ENCODE measurements at places on chromosomes 13 and 19. TPM values are rescaled to one million over a fixed set of nuclear protein-coding genes. Genes with fewer than 3 reads are reported as not detected.

GRCh38 chr19:33954686-33955085 lies 158.0 kb downstream of the KCTD15 start:
- H3K36me3 ChIP-seq: no peaks in the 10 kb centered on the region
- H3K27ac ChIP-seq: no peak overlapping the region
- H3K27me3 ChIP-seq: no peaks in the 10 kb centered on the region
- no peak overlapping the region for H3K4me3 ChIP-seq
- DNase-seq: no peak

GRCh38 chr13:48827709-48828108 lies 148.0 kb upstream of the FNDC3A start:
- H3K36me3 ChIP-seq: no peaks in the 10 kb centered on the region
- H3K27ac ChIP-seq: no peak overlapping the region
- H3K4me1 ChIP-seq: no peaks in the 10 kb centered on the region

DNA sequence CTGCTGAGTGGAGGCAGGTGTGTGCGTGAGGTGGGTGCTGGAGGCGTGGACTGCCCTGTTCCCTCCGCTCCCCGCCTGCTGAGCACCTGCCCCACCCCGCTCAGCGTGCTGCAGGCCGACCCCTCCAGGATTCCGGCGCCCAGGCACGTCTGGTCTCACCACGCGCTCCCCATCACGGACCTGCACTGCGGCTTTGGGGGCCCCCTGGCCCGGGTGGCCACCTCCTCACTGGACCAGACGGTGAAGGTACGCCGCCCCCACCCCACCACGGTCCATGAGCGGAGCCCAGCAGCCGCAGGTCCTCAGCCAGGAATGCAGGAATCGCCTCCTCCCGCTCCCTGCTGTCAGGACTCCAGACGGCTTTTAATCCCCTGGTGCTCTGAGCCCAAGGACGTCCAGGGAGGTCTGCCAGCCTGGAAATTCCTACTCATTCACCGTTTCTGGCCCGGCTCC lies 6.0 kb downstream of the WDR18 start:
- H3K27me3 ChIP-seq: no peaks in the 10 kb centered on the region
- no peak overlapping the region for H3K27ac ChIP-seq
- peak; percentile 42 for DNase-seq
- no peaks in the 10 kb centered on the region for H3K4me1 ChIP-seq
- H3K4me3 ChIP-seq: no peak overlapping the region

DNA sequence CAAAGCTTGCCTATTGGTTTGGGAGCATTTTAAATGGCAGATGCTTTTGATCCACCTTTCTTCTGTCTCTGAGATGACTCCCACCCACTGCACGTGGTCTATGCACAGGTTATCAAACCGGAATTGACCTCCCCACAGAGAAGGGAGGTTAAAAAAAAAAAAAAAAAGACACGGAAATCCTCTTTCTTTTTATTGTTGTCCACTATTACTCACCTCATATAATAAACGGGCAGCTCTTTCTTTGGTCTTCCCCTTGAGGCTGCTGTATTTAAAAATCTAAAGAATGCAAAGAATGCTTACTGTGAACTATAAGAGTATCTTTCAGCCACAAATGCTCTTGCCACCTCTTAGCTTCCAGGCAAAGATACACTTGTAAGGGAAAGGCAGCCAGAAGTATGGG lies 329.7 kb downstream of the NDFIP2 start:
- no peak for DNase-seq
- no peaks in the 10 kb centered on the region for H3K27me3 ChIP-seq
- no peak overlapping the region for H3K4me3 ChIP-seq
- no peaks in the 10 kb centered on the region for H3K4me1 ChIP-seq
- no peak overlapping the region for H3K27ac ChIP-seq
- no peaks in the 10 kb centered on the region for H3K36me3 ChIP-seq

DNA sequence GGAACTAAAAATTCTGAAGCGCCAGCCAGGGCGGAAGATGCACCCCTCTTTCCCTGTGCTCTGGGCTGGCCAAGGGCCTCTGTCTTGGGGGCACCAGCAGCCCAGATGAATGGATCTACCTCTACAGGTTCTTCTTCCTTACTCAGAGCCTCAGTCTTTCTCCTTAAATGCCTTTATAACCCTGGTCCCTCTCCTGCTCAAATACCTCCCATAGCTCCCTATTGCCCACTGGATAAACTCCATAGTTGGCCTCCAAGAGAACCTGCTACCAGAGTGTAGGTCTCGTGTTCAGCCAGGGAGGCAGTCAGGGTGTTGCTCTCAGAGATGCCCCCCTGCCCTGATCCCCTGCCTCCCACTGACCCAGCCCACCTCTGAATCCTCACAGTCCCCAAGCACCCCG lies 30.5 kb downstream of the OR10H4 start:
- H3K36me3 ChIP-seq: no peaks in the 10 kb centered on the region
- DNase-seq: no peak
- H3K27ac ChIP-seq: no peak overlapping the region
- H3K27me3 ChIP-seq: no peaks in the 10 kb centered on the region
- H3K4me1 ChIP-seq: no peaks in the 10 kb centered on the region
- no peak overlapping the region for H3K4me3 ChIP-seq

DNA sequence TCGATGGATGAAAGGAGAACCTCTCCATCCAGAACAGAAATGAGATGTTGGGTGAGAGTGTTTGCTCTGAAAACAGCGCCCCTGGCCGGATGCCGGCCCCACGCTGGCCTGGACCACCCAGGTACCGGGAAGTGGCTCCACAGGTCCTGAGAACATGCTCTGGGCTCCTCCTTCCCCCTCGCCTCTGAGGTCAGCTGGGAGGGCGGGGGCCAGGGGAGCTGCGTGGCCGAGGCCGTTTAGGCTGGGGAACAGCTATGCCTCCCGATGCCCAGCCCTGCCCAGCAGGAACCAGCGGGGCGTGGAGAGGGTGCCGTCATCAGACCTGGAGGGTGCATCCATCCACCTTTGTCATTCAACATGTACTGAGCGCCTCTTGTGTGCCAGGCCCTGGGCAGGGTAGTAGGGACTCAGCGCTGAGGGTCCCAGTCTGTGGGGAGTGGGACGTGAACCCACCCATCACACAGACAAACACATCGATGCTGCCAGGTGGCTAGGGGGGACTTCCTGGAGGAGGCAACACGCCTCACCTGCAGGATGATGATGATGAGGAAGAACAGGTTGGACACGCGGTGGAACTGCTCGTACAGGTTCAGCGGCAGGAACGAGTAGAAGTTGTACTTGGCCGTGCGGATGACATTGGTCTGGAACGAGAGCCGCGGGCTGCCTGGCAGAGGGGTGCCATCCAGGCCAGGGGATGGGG lies 4.2 kb downstream of the ATP8B3 start:
- H3K36me3 ChIP-seq: no peaks in the 10 kb centered on the region
- H3K4me3 ChIP-seq: no peak overlapping the region
- H3K4me1 ChIP-seq: peaks cover under 1% of the 10 kb centered on the region
- no peak overlapping the region for H3K27ac ChIP-seq

- H3K27me3 ChIP-seq: no peaks in the 10 kb centered on the region
- peak; percentile 23 for DNase-seq
- H3K4me3 ChIP-seq: no peak overlapping the region
- no peak overlapping the region for H3K27ac ChIP-seq
- H3K36me3 ChIP-seq: no peaks in the 10 kb centered on the region
- no peaks in the 10 kb centered on the region for H3K4me1 ChIP-seq
Measured at GRCh38 chr19:23283925-23284324, 33.7 kb upstream of the ZNF724 start.

DNA sequence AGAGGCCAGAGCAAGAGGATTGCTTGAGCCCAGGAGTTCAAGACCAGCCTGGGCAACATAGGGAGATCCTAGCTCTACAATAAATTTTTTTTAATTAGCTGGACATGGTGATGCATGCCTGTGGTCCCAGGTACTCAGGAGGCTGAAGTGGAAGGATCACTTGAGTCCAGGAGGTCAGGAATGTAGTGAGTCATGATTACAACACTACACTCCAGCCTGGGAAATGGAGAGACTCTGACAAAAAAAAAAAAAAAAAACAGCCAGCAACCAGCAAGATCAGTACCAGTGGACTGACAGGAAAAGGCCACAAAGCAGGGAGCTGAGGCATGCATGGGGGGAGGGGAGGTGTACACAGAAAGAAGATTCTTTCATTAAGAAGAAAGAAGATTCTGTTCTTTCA lies 52.7 kb upstream of the RFXAP start:
- no peaks in the 10 kb centered on the region for H3K4me1 ChIP-seq
- no peak for DNase-seq
- no peak overlapping the region for H3K27ac ChIP-seq
- H3K36me3 ChIP-seq: no peaks in the 10 kb centered on the region
- H3K27me3 ChIP-seq: no peaks in the 10 kb centered on the region

- H3K4me3 ChIP-seq: no peak overlapping the region
- H3K27ac ChIP-seq: no peak overlapping the region
- H3K4me1 ChIP-seq: no peaks in the 10 kb centered on the region
Measured at GRCh38 chr19:41734156-41734555, 21.2 kb upstream of the CEACAM6 start.

GRCh38 chr13:75417012-75417384 lies 65.0 kb downstream of the TBC1D4 start:
- no peak overlapping the region for H3K4me3 ChIP-seq
- H3K27me3 ChIP-seq: no peaks in the 10 kb centered on the region
- peaks cover 30% of the 10 kb centered on the region for H3K4me1 ChIP-seq

GRCh38 chr19:34220472-34221063 lies 33.8 kb upstream of the GARRE1 start:
- no peaks in the 10 kb centered on the region for H3K27me3 ChIP-seq
- no peaks in the 10 kb centered on the region for H3K36me3 ChIP-seq
- DNase-seq: peak; percentile 55
- no peak overlapping the region for H3K27ac ChIP-seq
- H3K4me1 ChIP-seq: no peaks in the 10 kb centered on the region

- peaks cover 15% of the 10 kb centered on the region for H3K4me1 ChIP-seq
- H3K27ac ChIP-seq: peak overlapping the region; percentile 66
- H3K27me3 ChIP-seq: no peaks in the 10 kb centered on the region
- peak overlapping the region; percentile 48 for H3K4me3 ChIP-seq
Measured at GRCh38 chr13:113364311-113364889, 470 bp upstream of the GRTP1 start.

DNA sequence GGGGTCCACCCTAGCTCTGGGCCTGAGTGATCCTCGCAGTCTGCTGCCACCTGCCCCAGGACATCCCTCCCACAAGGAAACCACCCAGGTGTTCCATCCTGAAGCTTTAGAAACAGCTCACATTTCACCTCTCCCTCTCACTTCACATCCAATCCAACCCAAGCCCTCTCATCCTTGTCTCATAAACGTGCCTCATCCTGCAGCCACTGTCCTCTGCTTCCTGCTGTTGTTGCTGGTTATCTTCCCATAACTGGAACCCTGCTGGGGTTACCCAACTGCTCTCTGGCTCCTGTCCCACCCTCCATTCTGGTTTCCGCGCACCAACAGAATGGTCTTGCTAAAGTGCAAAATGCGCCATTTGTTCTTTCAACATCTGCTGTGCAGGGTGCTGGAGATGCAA lies 59.7 kb upstream of the MTIF3 start:
- H3K4me3 ChIP-seq: no peak overlapping the region
- no peaks in the 10 kb centered on the region for H3K27me3 ChIP-seq
- no peaks in the 10 kb centered on the region for H3K4me1 ChIP-seq
- no peak overlapping the region for H3K27ac ChIP-seq
- H3K36me3 ChIP-seq: no peaks in the 10 kb centered on the region

GRCh38 chr13:82096256-82096655 lies 1755.3 kb upstream of the SPRY2 start:
- no peak for DNase-seq
- H3K27me3 ChIP-seq: no peaks in the 10 kb centered on the region
- H3K36me3 ChIP-seq: no peaks in the 10 kb centered on the region
- H3K27ac ChIP-seq: no peak overlapping the region
- H3K4me3 ChIP-seq: no peak overlapping the region

DNA sequence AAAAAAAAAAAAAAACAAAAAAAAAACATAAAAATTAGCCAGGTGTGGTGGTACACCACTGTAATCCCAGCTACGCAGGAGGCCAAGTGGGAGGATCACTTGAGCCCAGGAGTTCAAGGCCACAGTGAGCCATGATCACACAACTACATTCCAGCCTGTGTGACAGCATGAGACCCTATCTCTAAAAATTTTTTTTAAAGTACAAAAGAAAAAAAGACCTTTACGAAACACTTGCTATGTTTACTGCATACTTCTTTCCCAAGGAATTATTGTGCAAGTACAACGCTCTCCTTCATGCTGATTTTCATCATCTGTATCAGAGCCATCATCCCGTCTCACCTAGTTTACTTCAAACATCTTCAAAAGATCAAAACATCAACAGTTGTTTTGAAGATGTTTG lies 28.6 kb upstream of the ZNF780A start:
- no peak for DNase-seq
- no peaks in the 10 kb centered on the region for H3K36me3 ChIP-seq
- no peak overlapping the region for H3K4me3 ChIP-seq
- no peaks in the 10 kb centered on the region for H3K27me3 ChIP-seq
- H3K27ac ChIP-seq: no peak overlapping the region

GRCh38 chr13:79724348-79725103 lies 243.6 kb downstream of the NDFIP2 start:
- no peak overlapping the region for H3K27ac ChIP-seq
- no peak overlapping the region for H3K4me3 ChIP-seq
- no peaks in the 10 kb centered on the region for H3K36me3 ChIP-seq
- H3K27me3 ChIP-seq: no peaks in the 10 kb centered on the region
- DNase-seq: no peak

DNA sequence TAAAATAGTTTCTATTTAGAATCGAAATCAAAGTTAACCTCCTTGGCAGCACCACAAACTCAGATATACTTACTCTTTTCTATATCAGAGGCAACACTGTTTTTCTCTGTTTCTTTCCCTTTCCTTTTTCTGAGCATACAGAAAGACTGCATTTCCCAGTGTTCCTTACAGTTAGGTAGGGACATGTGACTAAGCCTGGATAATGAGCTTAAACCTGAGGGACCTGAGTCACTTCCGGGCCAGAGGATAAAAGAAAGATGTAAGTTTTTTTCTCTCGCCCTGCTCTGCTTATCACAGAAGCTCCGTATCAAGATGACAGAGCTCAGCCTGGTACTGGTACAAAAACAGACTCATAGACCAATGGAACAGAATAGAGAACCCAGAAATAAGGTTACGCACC lies 531.9 kb downstream of the KLF12 start:
- H3K4me1 ChIP-seq: no peaks in the 10 kb centered on the region
- H3K4me3 ChIP-seq: no peak overlapping the region
- H3K27me3 ChIP-seq: no peaks in the 10 kb centered on the region
- no peaks in the 10 kb centered on the region for H3K36me3 ChIP-seq
- no peak overlapping the region for H3K27ac ChIP-seq

- no peak overlapping the region for H3K27ac ChIP-seq
- DNase-seq: no peak
- H3K4me3 ChIP-seq: no peak overlapping the region
- no peaks in the 10 kb centered on the region for H3K27me3 ChIP-seq
- H3K36me3 ChIP-seq: no peaks in the 10 kb centered on the region
- no peaks in the 10 kb centered on the region for H3K4me1 ChIP-seq
Measured at GRCh38 chr13:104847922-104848321, 1687.5 kb downstream of the EFNB2 start.

- no peak overlapping the region for H3K27ac ChIP-seq
- H3K4me3 ChIP-seq: peak overlapping the region; percentile 13
- DNase-seq: no peak
- H3K4me1 ChIP-seq: peaks cover 2% of the 10 kb centered on the region
Measured at GRCh38 chr19:6752256-6753177, 13.0 kb downstream of the TRIP10 start.

GRCh38 chr19:2166741-2167738 lies 3.3 kb downstream of the DOT1L start:
- H3K36me3 ChIP-seq: no peaks in the 10 kb centered on the region
- peaks cover 36% of the 10 kb centered on the region for H3K4me1 ChIP-seq
- peak; percentile 74 for DNase-seq
- H3K4me3 ChIP-seq: no peak overlapping the region
- no peak overlapping the region for H3K27ac ChIP-seq

CYP2F1 gene
- not detected for total RNA-seq

IRS2 gene
- 19.3 TPM for total RNA-seq

All from ovary (tissue), 10 donors.